GM13976 (cell line): ENCODE measurements at places on chromosomes 11 and 22.

DNA sequence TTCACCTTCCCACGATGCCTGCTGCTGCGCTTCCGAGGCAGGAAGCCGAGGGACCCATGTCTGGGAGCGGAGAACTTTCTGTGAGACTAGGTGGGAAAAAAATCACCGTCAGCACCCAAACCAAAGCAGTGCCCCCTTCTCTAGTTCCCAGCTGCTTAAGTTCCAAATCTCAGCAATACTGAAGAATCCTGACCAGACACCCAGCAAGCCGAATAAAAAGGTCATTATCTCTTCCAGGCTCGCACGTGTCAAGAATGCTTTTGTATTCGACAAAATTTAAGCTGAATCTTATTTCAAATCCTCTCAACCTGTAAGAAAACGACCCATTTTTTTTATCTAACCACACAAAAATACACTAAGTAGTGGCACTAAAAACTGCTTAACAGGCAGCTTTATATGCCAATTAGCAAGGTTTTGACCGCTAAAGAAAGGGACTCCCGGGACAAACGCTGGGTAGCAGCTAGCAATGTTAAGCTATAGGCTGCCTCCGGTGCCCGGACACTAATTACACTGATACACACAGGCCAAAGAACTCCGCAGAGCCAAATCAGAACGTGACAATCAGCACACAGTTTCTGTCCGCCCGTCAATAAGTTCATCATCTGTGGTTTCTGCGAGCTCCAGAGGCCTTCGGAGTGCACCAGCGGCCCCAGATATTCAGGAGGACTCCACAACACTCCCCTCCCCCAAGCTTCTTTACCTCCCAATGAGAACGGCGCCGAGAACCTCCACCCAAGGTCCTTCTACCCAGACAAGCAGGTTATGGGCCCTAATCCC, 728 bp downstream of the RPL3 start:
- no peak for DNase-seq

DNA sequence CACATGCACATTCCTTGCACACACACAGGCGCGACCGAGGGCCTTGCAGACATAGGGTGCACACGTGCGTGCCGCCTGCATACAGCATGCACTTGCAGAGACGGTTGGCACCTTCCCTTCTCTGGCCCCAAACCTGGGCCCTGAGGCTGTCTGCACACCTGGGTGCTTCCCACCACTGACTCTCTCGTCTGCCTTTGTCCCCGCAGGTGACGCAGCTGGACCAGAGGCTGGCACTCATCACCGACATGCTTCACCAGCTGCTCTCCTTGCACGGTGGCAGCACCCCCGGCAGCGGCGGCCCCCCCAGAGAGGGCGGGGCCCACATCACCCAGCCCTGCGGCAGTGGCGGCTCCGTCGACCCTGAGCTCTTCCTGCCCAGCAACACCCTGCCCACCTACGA, 38.0 kb downstream of the CDKN1C start:
- no peak for DNase-seq

GRCh38 chr11:111574373-111575225, 27.6 kb upstream of the SIK2 start:
- DNase-seq, result no peak

GRCh38 chr11:29306527-29306926, 710.3 kb downstream of the KCNA4 start:
- no peak for DNase-seq

- no peak for DNase-seq
Observed at GRCh38 chr11:34758262-34758661, 137.4 kb downstream of the EHF start.

DNA sequence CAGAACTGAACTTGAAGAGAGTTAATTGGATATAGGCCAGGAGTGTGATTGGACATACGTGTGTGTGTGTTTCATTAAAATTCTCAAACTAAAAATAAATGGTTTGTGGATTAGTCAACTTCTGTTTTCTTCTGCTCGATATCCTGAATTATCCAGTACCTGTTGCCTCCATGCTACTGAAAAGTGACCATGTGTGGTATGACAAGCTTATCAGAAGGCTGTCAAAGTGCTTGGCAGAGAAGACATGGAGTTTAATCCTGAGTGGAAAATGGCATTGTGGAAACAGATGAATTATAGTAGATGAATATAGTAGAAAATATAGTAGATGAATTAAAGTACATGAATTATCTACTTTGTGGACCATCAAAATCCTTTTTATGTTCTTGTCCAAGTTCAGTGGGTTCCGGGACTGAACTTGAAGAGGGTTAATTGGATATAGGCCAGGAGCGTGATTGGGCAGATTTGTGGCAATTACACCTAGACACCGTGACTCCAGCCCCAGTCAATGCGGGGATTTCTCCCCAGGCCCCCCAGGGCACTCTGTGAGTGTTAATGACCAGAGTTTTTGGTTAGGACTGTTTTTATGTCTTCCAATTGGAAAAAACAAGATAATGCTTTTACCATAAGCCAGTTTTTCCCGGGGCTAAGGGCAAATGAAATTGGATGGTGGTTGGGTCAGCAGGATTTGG, 30.1 kb downstream of the GRAMD1B start:
- no peak for DNase-seq

GRCh38 chr22:47794851-47795250, 1032.4 kb downstream of the TBC1D22A start:
- DNase-seq, result no peak

GRCh38 chr11:118171269-118172062, 5.0 kb downstream of the SCN2B start:
- peak; percentile 91 for DNase-seq

DNA sequence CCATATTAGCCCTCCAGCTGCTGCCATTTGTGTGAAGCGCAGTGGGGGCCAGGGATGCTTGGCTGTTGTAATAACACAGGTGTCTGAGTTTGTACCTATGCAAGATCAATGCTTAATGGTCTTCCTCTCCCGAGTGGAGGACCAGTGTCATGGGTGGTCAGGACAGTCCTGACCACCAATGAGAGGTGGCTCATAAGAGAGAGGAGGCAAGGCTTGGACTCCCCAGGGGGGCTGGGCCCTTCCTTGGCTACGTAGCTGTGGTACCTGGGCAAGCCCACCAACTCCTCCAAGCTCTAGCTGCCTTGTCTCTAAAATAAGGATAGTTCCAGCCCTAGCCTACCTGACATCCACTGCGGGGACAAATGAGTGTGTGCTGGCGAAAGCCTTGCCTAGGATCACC, 79.2 kb downstream of the OSBP2 start:
- DNase-seq, result no peak

DNA sequence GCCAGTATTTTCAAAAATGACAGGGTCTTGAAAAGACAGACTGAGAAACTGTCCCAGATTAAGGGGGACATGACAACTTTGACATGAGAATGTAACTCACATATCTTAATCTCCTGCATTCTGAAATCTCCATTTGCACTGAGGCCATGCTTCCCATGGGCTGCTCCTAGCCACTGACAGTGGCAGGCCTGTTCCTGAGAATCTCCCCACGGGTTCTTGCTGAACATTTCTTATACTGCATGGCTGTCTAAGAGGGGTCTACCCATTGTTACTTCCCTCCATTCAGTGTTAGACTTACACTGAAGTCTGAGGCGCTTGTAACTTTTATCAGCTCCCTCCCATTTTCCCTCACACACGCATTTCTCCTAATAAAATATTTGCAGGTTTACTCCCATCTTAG, 1.5 kb downstream of the CEP295 start:
- DNase-seq, result no peak

- DNase-seq, result peak; percentile 83
Observed at GRCh38 chr22:29394931-29395581, 6.7 kb upstream of the AP1B1 start.

DNA sequence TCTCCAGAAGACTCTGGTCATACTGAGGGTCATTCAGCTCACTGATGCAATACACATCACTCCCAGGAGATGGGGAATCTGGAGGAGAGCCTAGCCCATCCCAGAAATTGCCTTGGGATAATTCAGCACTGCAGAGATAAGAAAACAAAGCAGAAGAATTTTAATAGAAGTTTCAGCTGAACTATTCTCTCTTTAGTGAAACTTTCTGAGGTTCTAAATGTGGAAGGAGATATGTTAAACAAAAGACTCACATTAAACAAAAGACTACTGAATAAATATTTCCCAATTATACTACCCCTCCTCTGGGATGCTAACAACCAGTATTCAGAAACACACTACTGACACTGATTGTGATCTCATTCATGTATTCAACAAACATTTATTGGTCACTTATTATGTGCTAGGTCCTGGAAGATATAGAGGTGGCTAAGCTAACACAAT, 47.8 kb downstream of the C2CD3 start:
- no peak for DNase-seq

GRCh38 chr11:16750417-16750816, 12.0 kb downstream of the C11orf58 start:
- DNase-seq, result no peak

DNA sequence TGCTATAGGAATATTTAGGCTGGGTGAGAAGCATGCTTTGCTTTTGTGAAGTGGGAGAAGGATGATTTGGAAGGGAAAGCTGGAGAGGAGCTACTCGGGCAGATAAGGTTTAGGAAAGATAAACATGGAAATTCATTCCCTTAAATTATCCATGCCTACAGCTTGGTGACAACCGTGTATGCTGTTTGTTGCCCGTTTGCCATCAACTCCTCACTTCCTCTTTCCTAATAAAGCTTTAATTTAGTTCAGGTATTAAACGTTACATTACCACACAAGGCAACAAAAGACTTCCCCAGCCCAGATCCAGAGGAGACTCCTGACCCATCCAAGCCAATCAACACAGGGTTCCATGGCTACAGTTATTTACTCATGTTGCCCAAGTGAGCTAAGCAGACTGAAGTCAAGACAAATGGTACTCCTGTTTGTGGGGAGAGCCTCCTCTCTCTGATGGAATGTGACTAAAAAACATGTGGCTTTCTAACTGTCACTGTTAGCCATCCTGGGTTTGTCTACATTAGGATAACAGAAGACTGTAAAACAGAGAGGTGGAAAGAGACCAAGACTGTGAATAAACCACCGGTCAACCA, 101.7 kb upstream of the GRAMD1B start:
- DNase-seq, result no peak

DNA sequence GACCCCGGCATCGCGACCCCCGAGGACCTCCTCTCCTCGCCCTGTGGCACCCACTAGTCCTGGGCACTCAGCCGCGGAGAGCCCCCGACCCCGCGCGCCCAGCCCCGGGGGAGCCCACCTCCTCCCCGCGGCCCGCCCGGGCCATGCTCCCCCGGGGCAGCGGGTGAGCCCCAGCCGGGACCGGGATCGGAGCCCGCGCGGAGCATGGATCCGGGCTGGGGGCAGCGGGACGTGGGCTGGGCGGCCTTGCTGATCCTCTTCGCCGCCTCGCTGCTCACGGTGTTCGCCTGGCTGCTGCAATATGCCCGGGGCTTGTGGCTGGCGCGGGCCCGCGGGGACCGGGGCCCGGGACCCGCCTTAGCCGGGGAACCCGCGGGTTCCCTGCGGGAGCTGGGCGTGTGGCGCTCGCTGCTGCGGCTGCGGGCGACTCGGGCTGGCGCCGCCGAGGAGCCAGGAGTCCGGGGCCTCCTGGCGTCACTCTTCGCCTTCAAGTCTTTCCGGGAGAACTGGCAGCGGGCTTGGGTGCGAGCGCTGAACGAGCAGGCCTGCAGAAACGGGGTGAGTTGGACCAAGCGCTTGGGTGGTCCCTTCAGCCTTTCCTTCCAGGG, 498 bp downstream of the C2CD2L start:
- peak; percentile 51 for DNase-seq

- DNase-seq, result no peak
Observed at GRCh38 chr11:94150056-94150455, 21.4 kb downstream of the PANX1 start.

DNA sequence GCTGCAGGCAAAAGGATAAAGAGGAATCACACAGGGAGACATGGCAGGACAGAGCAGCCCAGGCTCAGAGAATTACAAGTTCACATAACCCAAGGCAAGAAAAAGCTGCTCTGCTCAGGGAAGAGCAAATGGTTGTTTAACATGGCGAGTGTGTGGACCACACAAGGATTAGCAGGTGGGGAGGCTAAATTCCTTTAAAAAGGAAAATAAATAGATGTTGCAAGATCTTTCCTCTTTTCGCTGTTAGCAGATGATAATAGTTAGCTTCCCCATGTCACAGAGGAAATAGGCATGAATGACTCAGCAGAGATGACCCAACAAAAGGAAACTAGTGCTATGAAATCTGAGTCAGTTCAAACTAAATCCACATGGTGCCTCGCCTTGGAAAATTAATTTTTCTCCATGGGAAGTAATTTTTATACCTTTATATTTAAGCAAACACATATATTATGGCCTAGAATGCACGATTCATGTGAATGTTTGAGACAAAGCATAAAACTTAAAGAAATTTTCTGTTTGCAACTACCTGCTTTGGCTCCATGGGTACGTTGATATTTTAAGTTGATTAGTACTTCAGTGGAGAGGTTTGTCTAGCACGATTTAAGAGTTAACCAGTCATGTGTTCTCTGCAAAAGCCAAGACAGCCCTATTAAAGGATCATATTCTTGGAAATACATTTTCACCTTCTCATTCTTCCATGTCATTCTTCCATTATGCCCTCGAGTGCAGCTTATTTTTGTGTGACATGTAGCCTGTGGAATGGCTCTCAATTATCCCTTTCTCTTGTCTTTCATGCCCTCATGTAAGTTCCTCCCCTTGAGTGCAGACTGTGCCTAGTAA, 38.5 kb upstream of the FJX1 start:
- no peak for DNase-seq

GRCh38 chr11:110173811-110174644, 80.8 kb downstream of the ZC3H12C start:
- DNase-seq, result peak; percentile 69

GRCh38 chr22:41561335-41561734, 525 bp downstream of the CSDC2 start:
- DNase-seq, result no peak

GRCh38 chr22:21032868-21033688, 717 bp upstream of the SLC7A4 start:
- no peak for DNase-seq

GRCh38 chr11:105032495-105032894, 2.4 kb downstream of the CASP1 start:
- no peak for DNase-seq

- DNase-seq, result peak; percentile 52
Observed at GRCh38 chr11:69385144-69385820, 91.3 kb downstream of the MYEOV start.

- DNase-seq, result no peak
Observed at GRCh38 chr22:27063841-27064240, 406.5 kb downstream of the MIAT start.

- DNase-seq, result no peak
Observed at GRCh38 chr22:47030143-47030661, 267.8 kb downstream of the TBC1D22A start.

- peak; percentile 56 for DNase-seq
Observed at GRCh38 chr22:40922484-40923303, 28.5 kb upstream of the RBX1 start.
